ENCODE measurements at places on chromosomes 7 and 10. TPM values are rescaled to one million over a fixed set of nuclear protein-coding genes. Genes with fewer than 3 reads are reported as not detected.

PLEKHS1 gene
- not detected for total RNA-seq

ANKRD61 gene
- total RNA-seq, result not detected

FGFR2 gene
- not detected for total RNA-seq

NRBF2 gene
- total RNA-seq, result 26.6 TPM

CRPPA gene
- total RNA-seq, result 3.2 TPM

OR2A1 gene
- 0.27 TPM for total RNA-seq

AGAP5 gene
- total RNA-seq, result 2.9 TPM

CPA2 gene
- not detected for total RNA-seq

CALML5 gene
- not detected for total RNA-seq

MMP21 gene
- 0.09 TPM for total RNA-seq

CCDC172 gene
- not detected for total RNA-seq

FAM25A gene
- not detected for total RNA-seq

AKR1C4 gene
- not detected for total RNA-seq

SVIL gene
- total RNA-seq, result 97.7 TPM

CCL24 gene
- total RNA-seq, result not detected

NXPH1 gene
- not detected for total RNA-seq

SRRM3 gene
- total RNA-seq, result 1.3 TPM

LRMDA gene
- total RNA-seq, result 3.6 TPM

STEAP4 gene
- 2.1 TPM for total RNA-seq

NOS3 gene
- total RNA-seq, result 4.6 TPM

NPSR1 gene
- not detected for total RNA-seq

PNLIPRP3 gene
- total RNA-seq, result not detected

SYNPO2L gene
- total RNA-seq, result not detected

CPEB3 gene
- 1.7 TPM for total RNA-seq

GOLGA7B gene
- not detected for total RNA-seq

ENO4 gene
- total RNA-seq, result 1.4 TPM

BHLHA15 gene
- total RNA-seq, result not detected

SLC16A9 gene
- 0.25 TPM for total RNA-seq

ACBD7 gene
- 0.99 TPM for total RNA-seq

GJD4 gene
- not detected for total RNA-seq

SPOCK2 gene
- 0.36 TPM for total RNA-seq

OGDH gene
- 26.2 TPM for total RNA-seq

TDRD1 gene
- total RNA-seq, result 0.45 TPM

FAM25G gene
- not detected for total RNA-seq

KCNMA1 gene
- 40.1 TPM for total RNA-seq

CD36 gene
- total RNA-seq, result 561 TPM

GBX1 gene
- not detected for total RNA-seq

ZNF248 gene
- total RNA-seq, result 8.6 TPM

COL13A1 gene
- total RNA-seq, result 6.0 TPM

LIPK gene
- not detected for total RNA-seq

GPR85 gene
- 2.4 TPM for total RNA-seq

TMEM184A gene
- not detected for total RNA-seq

ATOH7 gene
- total RNA-seq, result not detected

All from fibroblast of the aortic adventitia (primary cell).